ENCODE measurements at places on chromosomes 6 and 20.

DNA sequence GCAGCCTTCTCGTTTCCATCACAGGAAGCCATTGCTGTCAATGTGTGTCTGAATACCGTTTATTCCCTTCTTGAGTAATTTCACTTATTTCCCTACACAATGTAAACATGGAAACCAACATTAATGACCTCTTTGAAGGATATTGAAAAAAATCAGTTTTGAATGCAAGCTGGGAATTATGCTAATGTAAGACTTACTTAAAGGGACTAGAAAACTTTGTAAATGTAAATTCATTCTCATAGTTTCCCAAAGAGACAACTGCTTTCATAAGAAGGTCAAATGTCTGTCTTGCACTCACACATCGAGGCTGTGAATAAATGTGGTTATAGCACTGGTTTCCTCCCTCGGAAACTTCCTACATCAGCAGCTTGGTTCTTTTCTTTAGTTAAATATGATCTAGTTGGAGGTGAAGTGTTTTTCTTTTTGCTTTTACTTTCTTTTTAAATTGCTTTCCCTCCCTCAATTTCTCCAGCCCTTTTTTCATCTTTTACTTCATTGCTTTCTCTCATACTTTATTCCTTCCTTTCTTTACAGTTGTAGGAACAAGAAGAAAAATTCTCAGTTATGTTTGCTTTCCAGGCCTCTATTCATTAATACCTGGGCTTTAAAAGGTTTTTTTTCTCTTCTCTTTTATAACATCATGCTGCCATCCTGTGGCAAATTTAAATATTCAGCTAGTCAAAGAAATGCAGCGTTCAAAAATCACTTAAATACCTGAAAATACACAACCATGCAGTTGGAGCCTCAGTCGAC lies 108.3 kb downstream of the TNFAIP3 start:
- DNase-seq = peak; percentile 78

DNA sequence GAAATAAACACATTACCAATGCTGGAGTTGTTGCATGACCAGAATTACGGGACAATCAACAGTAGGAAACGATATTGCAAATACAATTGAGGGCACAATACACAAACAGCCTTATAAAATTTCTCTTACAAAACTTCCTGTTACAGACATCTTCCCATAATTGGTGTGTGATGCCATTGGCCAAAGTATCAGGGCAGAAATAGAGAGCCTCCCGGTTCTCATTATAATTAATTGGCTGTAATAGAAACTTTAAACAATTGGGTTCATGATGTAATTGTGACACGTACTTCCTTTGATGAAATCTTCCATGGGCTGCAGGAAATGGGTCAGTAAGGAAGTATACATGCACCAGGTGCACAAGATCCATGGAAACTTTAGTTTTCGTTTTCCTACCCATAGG lies 40.3 kb upstream of the RALGAPA2 start:
- no peak for DNase-seq

DNA sequence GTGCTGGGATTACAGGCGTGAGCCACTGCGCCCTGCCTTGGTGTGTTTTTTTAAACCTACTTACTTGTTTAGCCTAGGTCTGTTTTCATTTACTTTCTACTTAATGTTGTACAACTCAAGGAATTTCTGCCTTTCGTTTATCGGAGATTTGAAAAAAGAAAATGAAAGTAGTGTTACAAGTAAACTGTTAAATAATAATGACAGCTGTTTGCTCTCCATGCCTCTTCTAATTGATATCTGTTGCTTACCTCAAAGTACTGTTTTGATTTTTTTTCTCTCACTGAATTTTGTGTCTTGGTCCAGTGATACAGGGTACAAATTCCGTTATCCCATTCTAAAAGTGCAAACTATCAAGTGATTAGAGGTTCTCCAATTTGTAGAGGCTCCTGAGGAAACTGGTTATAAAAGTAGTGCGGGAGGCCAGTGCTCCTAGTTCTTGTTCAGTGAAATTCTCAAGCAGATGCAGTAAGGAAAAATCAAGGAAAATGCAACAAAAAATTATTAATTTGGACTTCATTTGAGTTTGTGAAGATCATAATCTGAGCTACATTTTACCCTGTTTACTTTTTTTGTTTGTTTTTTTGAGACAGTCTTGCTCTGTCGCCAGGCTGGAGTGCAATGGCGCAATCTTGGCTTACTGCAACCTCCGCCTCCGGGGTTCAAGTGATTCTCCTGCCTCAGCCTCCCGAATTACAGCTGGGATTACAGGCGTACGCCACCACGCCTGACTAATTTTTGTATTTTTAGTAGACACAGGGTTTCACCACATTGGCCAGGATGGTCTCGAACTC lies 2.2 kb downstream of the UBR2 start:
- no peak for DNase-seq

DNA sequence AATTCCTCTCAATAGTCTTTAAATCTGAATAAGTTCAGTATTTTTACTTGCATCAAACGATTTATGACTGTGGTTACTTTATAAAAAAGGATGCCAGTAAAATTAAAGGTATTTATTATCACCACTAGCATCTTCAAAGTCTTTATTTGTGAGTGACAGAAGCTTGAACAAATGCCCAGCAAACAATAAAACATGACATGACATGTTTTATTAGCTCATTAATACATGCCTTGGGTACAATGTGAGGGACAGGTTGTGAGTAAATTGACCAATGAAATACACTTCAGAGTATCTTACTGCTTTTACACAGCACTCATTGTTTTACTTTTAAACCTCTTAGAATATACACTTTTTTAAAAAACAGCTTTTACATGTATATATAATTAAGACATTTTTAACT lies 113.4 kb upstream of the BEND3 start:
- DNase-seq = no peak

GRCh38 chr20:10920396-10920795 lies 246.6 kb upstream of the JAG1 start:
- no peak for DNase-seq

DNA sequence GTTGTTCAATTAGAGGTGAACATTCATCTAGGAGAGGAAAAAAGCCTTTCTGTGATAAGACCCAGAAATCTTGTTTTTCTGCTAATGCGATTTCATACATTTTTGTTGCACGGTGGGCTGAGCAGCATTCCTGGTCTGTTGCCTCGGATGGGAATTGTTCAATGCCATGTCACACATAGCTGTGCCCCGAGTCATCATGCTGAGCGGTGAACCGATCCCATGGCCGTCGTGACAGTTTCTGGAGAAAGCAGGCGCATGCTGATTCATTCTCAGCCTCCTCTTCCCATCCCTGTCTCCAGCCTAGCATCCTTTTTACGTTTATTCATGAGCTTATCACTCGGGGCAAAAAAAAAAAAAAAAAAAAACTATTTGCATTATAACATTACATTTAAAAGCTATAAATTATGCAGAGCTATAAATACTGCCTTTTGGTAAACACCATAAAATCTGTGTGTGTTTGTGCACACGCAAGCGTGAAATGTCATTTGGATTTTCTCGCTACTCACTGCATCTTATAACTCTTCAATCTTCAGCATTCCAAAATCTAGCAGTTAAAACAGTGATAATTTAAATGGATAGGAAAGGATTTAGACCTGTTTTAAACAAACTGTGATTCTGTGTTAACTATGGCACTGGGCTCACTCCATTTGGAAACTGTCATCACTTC lies 58.9 kb upstream of the IFNGR1 start:
- DNase-seq = no peak

All from CD4-positive, alpha-beta T cell treated with Interleukin-4 for 1 hour (primary cell).